ENCODE measurements at places on chromosomes 1 and 21. TPM values are rescaled to one million over a fixed set of nuclear protein-coding genes. Genes with fewer than 3 reads are reported as not detected.

DNA sequence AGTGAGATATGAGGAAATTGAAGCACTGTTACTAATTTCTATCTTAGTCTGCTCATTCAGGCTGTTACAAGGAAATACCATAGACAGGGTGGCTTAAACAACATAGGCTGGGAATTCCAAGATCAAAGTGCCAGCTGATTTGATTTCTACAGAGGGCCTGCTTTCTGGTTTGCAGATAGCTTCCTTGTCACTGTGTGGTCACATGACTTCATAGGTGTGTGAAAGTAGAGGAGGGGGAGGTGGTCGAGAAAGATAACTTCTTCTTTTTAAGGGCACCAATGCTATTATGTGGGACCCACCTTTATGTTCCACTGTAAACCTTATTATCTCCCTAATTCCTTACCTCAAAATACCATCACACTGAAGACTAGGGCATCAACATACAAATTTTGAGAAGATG, 6.4 kb upstream of the BRINP3 start:
- DNase-seq = no peak

RNF186 gene
- not detected for total RNA-seq

DNA sequence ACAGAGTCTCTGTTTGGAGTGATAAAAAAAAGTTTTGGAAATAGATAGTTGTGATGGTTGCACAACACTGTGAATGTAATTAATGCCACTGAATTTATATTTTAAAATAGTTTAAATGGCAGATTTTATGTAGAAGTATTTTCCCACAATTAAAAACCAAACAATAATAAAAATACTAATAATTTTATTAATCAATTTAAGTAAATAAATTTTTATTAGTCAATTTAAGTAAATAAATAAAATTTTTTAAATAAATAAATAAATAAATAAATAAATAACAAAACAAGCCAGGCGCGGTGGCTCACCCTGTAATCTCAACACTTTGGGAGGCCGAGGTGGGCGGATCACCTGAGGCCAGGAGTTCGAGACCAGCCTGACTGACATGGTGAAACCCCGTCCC, 4.9 kb upstream of the KDF1 start:
- DNase-seq = no peak

- DNase-seq = no peak
Measured at GRCh38 chr21:34632498-34632897, 17.6 kb upstream of the RCAN1 start.

DNA sequence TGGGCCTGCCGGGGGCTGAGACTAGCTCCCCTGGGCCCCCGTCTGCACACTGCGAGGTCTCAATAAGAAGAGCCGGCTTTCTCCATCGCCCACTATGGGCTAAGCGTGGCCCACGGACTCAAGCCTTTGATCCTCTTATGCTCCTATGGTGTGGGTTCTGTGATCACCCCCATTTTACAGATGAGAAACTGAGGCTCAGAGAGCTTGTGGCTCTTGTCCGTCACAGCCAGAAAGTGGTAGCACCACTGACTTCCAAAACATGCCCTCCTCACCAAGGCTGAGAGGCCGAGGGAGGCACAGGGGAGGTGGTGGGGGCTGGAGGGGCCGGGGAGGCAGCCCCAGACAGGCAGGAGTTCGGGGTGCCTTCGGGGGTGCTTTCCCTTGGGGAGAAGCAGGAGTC, 39.0 kb upstream of the CASZ1 start:
- no peak for DNase-seq

GRCh38 chr1:32172621-32173245, 6.7 kb upstream of the TXLNA start:
- DNase-seq = no peak
